Activated CD4-positive, alpha-beta T cell treated with anti-CD3 and anti-CD28 coated beads, Interleukin-10, Interleukin-2, amounts not matched to agents 100 ng/mL and 50 ng/mL, durations not matched to agents 16 hours and 8 hours (primary cell): ENCODE measurements at places on chromosomes 12 and 14.

- peak; percentile 75 for DNase-seq
These were observed at the start of gene REC8 for GRCh38 chr14:24171422-24172260. REC8 (plus strand) TSS chr14:24172080; CDS start chr14:24172553, 473 bp downstream.

GRCh38 chr12:91332302-91332701 is 149.7 kb upstream of the DCN start:
- no peak for DNase-seq

- peak; percentile 4 for DNase-seq
These were observed at the start of gene PTPRO for GRCh38 chr12:15322164-15323061. PTPRO (plus strand) TSS chr12:15322508.

- DNase-seq = no peak
These were observed 25.1 kb downstream of the GPR65 start for GRCh38 chr14:88030079-88030478.

DNA sequence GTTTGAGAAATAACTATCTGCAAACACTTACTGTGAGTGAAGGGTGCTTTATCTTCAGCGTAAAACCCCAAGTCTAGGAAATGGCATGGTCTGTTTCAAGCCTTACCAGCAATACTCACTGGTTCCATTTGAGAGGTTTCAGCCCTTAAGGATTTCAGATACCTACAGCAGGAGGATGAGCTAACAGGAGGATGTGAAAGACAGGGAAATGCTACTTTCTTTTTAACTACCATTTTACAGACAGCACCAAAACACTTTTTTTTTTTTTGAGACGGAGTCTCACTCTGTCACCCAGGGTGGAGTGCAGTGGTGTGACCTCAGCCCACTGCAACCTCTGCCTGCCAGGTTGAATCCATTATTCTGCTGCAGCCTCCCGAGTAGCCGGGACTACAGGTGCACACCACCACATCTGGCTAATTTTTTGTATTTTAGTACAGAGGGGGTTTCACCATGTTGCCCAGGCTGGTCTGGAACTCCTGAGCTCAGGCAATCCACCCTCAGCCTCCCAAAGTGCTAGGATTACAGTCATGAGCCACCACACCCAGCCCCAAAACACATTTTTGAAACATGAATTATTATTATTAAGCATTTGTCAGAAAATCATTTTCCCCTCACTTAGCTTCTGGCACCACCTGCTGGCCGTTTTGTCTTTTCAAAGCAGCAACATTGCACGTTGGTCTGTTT is 4.6 kb downstream of the MTRFR start:
- peak; percentile 69 for DNase-seq

DNA sequence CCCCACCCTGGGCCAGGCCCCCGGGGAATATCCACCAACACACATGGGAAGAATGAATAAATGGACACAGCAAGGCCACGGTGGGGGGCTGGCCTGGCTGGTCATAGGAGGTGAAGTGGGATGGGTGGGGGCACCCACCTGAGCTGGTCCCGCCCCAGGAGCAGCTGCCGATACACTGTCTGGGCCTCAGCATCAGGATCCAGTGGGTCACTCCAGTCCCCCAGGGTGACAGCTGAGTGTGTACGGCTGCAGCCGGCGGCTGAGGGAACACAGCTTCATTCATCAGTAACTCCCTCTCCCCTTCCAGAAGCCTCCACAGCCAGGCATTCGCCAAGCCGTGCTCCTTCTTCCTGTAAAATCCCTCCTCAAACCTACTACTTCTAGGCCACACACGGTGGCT is 33.8 kb downstream of the RASAL1 start:
- no peak for DNase-seq

DNA sequence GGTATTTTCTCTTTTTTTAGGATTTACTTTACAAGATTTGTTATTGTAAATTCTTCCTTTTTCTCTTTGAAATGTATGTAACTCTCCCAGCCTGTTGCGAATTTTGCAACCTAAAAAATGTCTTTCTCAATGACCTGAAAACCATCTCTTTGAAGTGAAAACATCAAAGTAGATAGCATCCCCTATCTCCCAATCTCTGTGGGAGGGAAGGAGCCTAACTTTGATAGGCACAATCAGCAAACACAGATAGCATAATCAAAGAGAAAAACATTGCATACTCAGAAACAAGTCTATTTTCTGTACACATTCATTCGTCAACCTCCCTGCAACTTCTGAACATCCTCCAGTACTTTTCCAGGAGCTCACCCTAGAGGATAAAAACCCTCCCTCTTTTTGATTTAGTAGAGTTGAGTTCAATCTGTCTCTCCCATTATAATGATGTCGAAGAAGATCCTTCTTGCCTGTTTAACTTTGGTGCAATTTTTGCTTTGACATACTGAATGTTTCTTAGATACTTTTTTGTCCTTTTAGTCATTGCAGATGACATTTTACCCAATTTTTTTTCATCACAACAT is 849.2 kb upstream of the LRFN5 start:
- DNase-seq = no peak

DNA sequence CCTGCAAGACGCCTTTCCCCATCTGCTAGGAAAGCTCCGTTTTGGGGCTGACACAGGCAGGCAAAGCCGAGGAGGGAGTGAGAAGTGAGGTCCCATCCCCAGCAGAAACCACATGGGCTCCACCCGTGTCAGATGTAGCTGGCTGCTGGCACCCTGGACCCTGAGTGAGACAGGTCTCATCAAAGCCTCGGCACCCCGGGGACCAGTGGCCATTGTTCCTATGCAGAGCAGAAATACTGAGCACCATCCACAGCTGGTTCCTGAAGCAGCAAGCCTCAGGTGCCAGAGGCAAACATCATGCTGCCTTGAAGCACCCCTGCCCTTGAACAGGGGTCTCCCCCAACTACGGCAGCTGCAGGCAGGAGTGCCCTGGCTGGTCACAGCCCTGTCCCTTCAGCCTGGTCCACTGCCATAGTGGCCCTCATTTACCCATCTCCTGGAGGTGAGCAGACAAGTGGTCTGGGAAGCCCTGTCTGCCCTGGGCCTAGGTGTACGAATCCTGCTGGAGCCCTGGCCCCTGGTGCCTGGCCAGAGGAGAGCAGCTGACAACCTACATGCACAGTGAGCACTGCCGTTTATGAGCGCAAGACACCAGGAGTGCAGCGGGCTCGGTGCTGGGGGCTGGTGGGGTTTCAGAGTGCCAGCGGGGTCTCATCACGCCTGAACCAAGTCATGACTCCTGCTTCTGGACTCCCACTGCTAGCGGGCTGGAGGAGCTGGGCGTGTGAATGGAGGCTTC is 289.8 kb upstream of the RTL1 start:
- DNase-seq = no peak

- no peak for DNase-seq
These were observed 17.0 kb upstream of the BCL7A start for GRCh38 chr12:122004633-122005071.

DNA sequence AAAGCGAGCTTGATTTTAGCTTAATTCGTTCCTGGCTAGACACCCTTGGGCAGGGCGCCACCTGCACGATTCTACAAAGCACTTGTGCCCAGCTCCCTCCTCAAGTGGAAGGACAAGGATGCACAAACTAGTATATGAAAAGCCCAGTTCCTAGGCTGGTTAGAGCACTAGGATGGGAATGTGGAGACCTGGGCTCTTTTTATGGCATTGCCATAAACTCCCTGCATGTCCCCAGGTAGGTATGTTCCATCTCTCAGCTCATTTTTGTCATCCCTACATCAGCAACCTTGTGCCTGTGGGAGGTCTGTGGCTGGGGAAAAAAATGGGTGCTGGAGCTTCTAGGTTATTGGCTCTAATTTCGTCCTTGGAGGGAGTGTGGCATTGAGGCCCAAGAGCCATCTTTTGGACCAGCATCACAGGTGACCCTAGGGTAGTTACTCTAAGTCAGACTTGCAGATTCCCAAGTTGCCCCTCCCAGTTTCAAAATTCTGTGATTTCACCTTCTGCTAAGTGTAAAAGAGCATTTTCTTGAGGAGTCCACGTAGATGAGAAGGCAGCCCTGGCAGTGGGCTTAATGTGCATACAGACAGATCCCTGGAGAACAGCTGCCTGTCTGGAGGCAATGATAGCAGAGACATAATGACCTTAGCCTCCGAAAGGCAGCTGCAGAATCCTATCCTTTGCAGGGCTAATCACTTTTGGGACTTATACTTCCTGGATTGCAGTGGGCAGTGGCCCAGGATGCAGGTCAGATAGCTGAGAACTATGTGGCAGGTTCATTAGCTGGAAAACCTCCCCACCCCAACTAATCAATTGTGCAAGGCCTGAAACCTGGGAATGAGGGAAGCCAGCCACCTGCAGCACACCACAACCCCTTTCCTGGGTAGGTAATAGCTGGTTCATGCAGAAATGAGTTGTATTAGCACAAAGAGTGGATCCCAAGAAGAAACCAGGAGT is 47.6 kb upstream of the BDKRB2 start:
- no peak for DNase-seq

DNA sequence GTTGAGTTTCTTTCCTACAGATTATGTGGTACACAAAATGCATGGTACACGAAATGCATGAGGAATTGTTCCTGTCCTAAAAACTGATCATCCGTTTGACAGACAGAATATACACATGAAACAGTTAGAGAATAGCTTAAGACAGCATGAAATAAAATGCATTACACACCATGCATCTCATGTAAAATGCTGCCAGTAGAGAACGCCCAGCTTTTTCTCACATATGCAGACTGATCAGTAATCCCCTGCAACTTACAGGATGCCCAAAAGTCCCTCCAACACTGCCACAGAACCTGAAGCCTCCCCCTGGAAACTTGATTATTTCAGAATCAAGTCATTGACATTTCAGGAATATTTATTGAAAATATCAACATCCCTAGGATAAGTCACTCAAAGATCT is 24.0 kb downstream of the IFNG start:
- no peak for DNase-seq

- DNase-seq = no peak
These were observed 203.7 kb downstream of the PPM1H start for GRCh38 chr12:62731055-62731820.

GRCh38 chr12:107318806-107319532 is 225.6 kb upstream of the CRY1 start:
- DNase-seq = no peak

GRCh38 chr12:20211981-20212421 is 156.3 kb upstream of the PDE3A start:
- no peak for DNase-seq

- no peak for DNase-seq
These were observed 39.2 kb downstream of the TTLL5 start for GRCh38 chr14:75700295-75700694.

DNA sequence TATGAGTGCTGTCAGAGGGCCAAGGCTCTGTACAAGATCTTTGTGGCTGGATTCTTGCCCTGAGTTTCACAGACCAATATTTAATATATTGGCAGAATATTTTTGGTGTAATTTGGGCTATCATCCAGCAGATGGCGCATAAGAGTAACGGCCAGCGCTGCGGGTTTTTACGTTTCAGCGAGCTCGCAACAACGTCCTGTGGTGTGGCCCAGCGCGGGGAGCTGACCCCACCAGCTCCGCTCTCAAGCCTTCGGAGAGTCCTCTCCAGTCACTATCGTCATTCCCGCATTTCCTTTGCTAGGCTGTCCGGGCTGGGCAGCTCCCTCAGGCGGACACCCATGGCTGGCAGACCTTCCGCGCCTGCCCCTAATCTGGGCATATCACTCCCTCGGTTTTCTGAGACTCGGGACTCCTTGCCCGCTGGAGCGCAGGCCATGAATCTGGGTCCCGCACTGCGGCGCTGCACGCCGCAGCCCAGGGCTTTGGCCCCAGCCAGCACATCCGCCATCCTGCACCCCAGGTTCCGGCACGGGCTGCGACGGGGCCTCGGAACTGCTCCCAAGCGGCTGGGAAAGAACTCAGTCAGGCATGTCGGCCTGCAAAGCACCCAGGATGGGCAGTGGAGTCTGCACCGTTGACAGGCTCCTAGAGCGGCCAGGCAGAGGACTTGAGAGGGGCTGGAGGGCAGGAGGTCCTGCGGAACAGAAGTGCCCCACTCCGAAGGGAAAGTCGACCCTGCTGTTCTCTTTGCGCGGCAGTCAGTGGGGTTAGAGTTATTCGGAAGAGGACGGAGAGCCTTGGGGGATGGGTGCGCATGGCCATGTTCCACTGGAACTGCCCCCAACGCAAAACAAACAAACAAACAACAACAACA is 18.4 kb downstream of the OLR1 start:
- DNase-seq = peak; percentile 62

DNA sequence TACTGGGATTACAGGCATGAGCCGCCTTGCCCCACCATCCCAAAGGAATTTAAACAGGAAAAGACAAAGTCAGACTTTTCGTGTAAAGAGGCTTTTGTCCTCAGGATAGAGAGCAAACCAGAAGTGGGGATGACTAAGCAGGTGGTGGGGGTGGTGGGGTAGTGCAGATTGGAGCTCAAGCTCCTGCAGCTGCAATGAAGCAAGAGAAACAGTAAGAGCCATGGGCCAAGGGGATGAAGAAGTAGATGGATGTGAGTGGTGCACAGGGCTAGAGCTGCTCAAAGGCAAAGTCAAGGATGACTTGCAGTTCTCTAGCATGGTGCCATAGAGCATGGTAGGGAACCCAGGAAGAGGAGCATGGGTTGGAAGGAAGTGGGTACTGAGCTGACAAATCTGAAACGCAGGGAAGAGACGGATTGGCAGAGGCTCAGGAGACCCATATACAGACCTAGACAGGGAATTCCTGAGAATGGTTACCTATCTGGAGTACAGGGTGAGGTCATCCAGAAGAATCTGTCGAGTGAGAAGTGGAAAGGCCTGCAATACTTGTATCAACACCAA is 11.4 kb upstream of the RNF34 start:
- DNase-seq = peak; percentile 27
